AG09309 (cell line): ENCODE measurements at places on chromosomes 13 and 19.
A peak's percentile ranks its signal among the peaks of the same experiment; 100 is the strongest.

GRCh38 chr13:32233062-32233461 lies 82.1 kb downstream of the ZAR1L start:
- DNase-seq: no peak

DNA sequence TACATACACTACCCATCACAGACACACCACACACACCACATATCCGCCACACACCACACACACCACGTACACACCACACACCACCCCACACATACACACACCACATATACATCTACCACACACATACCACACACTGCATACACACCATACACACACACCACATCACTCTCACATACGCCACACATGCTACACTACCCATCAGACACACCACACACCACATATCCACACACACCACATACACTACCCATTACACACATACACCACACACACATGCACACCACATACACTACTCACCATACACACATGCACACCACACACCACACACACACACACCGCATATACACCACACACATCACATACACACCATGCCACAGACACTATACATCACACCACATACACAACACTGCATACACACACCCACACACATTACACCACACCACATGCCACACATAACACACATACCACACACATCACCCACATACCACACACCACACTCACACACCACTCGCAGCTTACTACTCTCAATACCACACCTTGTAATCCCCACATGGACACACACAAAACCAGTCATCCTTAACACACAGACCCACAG lies 9.5 kb downstream of the ERFL start:
- DNase-seq: no peak

- no peak for DNase-seq
Measured at GRCh38 chr13:43985422-43986072, 105.8 kb downstream of the LACC1 start.

GRCh38 chr19:29831041-29831548 lies 19.3 kb downstream of the CCNE1 start:
- no peak for DNase-seq

- DNase-seq: no peak
Measured at GRCh38 chr13:52944697-52945096, 83.9 kb upstream of the OLFM4 start.

DNA sequence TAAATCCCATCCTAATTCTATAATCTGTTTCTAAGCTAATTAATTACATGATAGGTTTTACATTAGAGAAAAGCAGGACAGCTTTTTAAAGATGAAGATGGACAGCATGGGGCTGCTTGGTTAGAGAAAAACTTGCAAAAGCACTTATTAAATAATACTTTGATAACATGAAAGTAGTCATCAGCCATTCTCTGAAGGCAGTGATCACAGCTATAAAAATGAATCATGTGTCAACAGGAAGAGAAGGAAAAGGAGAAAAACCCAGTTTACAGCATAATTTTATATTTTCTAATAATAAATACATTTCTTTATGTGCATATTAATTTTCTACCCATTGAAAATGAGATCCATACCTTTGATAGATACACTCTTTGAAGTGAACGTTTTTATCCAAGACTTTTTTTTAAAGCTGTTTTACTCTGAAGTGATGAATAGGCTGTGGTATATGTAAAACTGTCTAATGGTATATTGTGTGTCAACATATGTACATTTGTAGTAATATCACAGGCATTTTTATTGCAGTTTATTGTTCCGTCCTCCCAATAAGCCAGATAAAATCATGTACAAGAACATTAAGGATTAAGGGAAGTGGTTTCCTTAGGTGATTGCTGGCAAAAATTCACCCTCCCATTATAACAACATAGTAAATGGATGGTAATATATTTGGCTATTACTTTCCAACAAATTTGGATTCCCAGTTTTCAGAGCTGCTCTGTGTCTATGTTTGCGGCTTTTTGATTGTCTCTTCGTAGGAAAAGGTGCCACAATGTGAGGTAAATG lies 1.3 kb upstream of the KLF5 start:
- DNase-seq: no peak

DNA sequence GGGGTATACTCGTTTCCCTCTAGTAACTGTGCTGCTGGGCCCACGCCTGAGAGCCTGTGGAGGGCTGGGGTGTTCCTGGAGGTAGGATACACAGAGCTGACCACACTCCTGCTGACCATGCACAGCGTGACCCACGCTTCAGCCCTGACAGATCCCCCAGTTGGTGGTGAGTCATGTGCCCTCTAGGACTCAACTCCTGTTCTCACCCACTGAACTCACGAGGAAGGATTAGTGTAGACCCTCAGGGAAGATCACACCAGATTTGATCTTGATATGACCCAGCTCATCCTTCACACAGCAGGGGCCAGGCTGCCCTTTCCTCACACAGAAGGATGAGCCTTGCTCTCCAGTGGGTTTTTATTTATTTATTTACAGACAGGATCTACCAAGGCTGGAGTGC lies 13.3 kb upstream of the ACP7 start:
- DNase-seq: no peak

- no peak for DNase-seq
Measured at GRCh38 chr13:50219743-50220142, 204.5 kb downstream of the KCNRG start.

DNA sequence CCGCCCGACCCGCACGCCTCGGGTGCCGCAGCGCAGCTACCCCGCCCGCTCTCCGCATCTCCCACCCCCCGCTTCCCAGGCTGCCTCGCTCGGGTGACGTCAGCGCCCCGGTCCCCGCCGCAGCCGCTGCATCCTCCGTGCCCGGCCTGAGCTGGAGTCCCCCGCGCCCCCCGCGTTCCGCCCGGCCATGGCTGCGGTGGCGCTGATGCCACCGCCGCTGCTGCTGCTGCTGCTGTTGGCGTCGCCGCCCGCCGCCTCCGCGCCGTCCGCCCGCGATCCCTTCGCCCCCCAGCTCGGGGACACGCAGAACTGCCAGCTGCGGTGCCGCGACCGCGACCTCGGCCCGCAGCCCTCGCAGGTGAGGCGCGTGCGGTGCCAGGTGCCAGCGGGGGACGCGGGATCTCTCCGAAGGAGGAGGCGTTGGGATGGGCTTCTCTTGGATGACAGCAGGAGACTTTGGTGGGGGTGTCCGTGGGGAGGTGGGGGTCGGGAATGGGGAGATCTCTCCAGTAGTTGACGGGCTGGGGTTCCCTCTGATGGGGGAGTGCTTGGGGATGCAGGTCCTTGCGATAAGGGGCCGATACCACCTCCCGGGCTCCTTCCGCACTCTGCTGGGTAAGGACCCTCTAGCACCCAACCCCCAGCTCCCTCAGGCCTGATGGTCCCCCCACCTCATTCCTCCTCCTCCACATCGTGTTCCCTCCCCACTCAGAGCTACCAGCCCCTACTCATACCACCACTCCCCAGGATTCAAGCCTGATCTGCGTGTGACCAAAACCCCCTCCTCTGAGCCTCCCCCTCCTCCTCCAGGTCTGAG lies at the start of gene TMEM59L:
Gene TMEM59L, plus strand, starts transcription at position 99 of the 817 bp plus-strand sequence. Its CDS starts 89 bp downstream, at position 188.
- DNase-seq: no peak

DNA sequence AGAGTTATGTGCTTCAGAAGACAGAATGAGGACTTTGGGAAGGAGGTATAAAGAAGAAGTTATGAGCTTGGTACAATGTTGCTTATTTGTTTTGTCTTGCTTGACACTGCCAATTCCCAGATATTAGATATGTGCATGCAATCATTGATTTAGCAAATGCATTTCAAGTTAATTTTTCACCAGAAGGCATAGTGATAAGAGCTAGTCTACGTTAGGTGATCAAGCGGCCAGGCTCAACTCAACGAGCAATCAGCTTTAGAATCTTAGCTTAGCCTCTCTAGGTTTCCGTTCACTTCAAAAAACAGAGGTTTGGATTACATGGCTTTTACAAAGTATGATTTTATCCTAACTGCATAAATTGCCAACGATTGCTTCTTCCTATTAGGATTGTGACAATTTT lies 81.6 kb upstream of the POSTN start:
- DNase-seq: no peak

DNA sequence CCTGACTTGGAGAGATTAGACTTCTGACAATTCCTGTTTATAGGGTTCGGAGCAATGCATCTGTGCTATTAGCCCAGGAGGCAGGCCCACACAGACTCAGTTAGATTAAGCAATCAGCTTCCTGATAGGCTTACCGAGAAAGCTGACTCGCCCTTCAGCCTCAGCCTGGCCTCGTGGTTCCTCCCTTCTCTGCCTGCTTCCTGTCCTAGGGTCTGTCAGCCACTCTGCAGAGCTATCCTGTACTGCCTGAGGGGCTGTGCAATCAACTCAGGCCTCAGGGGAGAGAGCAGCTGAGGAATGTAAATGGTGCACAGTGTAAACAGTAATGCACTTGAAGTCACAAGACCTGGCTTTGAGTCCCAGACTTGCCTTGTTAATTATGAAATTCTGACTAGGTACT lies 30.7 kb downstream of the HTR2A start:
- DNase-seq: peak; percentile 8

DNA sequence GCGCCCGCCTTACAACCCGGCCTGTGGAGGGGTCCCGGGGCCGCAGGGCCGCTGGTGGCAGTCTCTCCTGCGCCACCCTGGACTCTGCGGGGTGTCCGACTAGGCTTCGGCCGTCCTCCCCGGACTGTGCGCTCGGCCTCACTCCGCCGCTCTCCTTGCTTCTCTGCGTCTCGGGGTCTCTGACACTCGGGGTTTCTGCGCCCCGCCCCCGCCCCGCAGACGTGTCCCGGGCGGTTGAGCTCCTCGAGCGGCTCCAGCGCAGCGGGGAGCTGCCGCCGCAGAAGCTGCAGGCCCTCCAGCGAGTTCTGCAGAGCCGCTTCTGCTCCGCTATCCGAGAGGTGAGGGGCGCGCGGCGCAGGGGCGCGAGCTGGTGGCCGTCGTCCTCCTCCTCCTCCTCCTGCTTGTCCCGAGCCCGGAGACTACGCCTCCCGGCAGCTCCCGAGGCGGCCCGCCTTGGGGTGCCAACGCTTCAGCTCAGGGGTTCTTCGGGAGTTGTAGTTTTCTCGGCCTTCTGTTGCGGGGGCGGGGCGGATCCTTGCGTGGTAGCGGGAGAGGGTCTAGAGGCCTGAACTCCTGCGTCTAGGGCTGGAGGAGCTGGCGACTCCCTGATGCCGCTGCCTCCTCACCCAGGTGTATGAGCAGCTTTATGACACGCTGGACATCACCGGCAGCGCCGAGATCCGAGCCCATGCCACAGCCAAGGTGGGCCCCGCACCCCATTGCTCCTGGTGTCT lies 627 bp downstream of the LIN7B start:
- DNase-seq: no peak

- DNase-seq: no peak
Measured at GRCh38 chr13:77476456-77476855, 59.0 kb upstream of the SCEL start.
